ENCODE measurements at places on chromosomes 16 and 17.

DNA sequence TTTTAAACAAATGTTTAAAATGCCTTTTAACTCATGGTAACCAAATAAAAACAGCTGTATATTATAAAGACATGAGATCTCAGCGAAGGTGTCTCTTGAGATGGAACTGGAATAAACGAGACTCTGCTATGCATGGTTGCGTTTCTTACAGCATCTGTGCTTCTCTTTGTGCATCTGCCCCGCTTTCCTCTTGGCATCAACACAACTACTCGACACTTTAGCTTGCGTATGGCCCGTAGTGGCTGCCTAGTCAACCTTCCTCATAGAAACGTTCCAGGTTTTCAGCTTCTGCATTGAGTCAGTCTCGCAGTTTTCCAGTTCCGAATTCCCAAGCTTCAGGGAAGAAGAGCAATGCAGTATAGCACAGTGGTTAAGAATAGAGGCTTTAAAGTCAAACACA is 214.9 kb downstream of the CEP112 start:
- no peak for DNase-seq

- no peak for DNase-seq
Measured at GRCh38 chr17:28379814-28380801, 8.6 kb downstream of the SARM1 start.

DNA sequence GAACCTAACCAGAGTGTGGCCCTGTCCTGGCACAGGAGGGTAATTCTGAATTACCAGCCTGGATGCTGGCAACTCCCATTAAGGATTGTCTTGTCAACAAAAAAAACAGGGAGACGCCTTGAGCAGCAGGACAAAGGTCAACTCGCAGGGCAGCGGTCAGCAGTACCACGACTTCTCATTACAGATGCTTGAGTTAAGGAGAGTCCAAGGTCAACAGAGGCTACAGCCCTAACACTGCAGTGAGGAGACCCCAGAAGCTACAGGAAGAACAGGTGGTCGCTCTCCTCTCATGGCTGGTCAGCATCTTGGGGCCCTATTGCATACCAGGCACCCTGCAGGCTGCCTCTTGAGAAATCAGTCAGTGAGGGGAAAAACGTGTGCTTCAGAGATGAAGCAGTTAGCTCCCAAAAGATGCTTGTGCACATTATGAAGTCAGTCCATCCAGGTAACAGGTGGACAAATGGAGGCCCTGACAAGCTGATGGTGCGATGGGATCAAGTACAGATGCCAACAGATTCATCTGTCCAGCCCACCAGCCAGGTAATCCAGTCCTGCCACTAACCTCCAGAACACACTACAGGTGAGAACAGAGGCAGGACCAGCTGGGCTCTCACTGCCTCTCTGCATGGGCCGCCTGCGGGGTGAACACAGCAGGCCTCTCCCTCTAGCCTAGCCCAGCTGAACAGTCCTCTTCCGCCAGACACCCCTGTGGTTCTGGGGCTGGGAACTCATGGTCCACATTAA is 4.2 kb downstream of the CSNK1D start:
- no peak for DNase-seq

- DNase-seq = no peak
Measured at GRCh38 chr16:31088459-31089183, at the start of gene PRSS53. TSS of gene PRSS53 (minus strand) at chr16:31088943. CDS start at chr16:31088809, 134 bp downstream.

- DNase-seq = no peak
Measured at GRCh38 chr16:80150978-80151721, 389.6 kb upstream of the DYNLRB2 start.

DNA sequence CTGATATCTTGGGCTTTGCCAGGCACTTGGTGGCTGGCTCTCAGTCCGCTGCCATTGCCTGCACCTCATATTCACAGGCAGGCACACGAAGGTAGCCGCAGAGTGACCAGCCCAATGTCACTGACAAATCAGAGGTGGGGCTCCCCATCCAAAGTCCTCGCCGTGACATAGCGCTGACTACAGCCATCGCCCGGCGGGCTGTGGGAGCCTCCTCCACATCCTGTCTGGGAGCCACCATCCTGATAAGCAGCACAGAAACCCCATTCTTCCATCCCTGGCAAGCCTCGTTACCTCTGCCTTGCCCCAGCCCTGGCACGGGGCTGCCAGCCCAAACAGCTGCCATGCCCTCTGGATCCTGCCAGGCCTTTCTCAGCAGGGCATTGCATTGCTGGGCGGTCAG is 437.8 kb downstream of the SLC39A11 start:
- no peak for DNase-seq
